ENCODE measurements at places on chromosomes 5 and 9. TPM values are rescaled to one million over a fixed set of nuclear protein-coding genes. Genes with fewer than 3 reads are reported as not detected.

DNA sequence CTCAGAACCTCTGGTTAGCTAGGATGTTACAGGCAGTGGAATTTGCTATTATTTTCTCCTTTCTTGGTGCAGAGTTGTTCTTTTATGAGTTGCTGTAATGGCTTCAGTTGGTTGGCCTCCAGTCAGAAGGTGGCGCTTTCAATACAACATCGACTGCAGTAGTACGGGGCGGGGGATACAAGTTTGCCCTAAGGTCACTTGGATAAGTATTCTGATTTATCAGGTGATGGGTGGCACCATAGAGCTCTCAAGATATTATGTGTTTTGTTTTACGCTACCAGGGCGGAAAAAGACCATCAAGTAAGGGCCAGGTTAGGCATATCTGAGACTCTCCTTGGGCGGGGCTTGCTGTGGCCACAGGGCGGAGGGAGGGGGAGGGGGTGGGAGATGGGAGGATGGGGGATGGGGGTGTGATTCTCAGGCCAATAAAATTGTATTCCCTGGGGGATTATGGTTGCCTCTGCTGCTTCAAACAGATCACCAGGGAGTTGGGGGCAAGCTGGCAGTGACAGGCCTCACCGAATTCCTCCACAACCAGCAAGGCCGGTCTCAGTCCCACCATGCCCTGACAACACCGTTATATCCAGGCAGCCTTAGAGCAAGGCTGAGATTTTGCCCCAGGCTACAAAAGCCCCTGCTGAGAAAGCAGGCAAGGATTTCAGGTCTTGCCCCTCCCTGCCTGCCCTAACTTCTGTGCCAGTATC, 15.9 kb upstream of the RNF38 start:
- DNase-seq = no peak

The GFI1B gene
- 0.91 TPM for polyA plus RNA-seq

DNA sequence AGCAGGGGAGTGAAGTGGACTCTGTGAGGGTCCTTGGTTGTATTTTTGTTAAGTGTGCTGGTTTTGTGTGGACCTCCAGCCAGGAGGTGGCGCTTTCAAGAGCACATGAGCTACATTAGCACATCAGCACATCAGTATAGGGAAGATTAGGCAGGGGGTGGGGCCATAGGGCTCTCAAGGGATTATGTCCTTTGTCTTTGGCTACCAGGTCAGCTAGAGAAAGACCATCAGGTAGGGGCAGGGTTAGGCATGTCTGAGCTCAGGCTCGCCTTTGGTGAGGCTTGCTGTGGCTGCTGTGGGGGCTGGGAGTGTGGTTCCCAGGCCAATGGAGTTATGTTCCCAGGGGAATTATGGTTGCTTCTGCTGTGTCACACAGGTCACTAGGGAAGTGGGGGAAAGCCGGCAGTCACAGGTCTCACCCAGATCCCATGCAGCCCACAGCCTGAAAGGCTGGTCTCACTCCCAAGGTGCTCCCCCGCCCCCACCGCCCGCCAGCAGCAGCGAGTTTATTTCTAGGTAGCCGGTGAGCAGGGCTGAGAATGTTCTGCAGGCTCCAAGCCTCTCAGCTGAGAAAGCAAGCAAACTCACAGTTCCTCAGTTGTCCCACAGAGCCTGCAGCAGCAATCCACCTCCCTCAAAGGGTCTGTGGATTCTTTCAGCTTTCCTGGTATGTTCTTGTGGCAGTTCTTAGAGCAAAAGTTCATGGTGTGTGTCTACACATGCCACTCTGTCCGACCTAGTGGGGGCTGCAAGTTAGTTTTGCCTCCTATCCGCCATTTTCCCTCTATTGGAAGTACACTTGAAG, 13.7 kb downstream of the OR1J1 start:
- no peak for DNase-seq

The RORB gene
- 0.09 TPM for polyA plus RNA-seq

DNA sequence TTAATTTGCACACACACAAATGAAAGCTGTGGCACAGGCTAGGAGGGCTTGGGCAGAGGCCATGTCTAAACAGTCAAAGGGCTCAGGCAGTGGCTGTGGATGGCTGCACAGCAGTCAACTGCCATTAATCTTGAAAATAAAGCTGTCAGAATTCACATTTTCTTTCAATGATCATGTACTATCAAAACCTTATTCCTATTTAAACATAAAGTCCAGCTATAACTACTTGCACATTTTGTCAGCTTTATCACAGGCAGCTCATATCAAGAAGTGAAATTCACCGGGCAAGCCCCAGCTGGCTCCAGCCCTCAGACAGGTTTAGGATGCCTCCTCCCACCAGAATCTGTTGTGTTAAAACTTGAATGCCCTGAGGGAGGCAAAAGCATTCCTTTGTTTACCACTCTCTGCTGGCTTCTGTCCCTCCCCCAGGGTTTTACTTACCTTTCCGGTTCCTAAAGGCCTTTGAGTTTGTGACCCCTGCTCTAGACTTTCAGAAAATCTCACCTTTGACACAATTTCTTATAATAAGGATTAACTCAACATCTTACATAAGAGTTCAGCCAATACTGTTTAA, 54.9 kb upstream of the GRAMD2B start:
- DNase-seq = peak; percentile 61

The ADAMTS13 gene
- polyA plus RNA-seq = 10.5 TPM

The ANKH gene
- polyA plus RNA-seq = 14.8 TPM

DNA sequence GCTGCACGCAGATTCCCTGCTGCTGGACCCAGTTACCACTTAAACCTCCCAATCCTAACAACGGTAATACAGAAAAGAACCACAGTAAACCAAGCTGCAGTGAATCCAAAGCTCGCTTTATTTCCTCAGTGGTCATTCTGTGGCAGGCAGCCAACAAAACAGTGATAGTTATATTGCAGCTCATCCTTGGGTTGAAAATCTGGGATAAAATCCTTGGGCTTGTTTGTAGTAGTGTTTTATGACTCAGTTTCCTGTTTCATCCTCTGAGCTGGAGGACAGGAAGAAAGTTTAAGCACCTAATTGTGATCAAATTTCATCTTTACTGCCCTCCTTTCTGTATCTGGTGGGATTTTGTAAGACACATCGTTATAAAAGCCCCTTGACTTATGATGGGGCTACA, 31.4 kb downstream of the HMGCR start:
- no peak for DNase-seq

GRCh38 chr5:148974642-148975327, 88.1 kb downstream of the SH3TC2 start:
- DNase-seq = no peak

GRCh38 chr5:2901511-2901910, 150.0 kb upstream of the IRX2 start:
- DNase-seq = no peak

DNA sequence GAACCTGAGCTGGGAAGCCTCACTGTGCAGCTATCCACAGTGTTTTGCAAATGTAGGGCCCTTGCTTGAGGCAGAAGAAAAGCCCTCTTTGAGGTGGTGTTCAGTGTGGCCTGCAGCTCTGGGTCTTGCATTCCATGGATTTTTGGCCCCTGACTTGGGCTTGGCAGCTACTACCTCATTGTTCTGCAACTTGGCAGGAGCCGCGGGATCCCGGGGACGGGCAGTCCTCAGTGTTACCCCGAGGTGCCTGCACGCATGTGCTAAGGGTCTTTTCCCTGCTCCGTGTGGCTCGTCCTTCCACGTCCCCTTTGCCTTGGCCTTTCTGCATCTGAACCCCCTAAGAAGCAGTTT, 39.8 kb downstream of the NEK6 start:
- DNase-seq = no peak

- no peak for DNase-seq
Observed at GRCh38 chr9:17137566-17137965, 2.7 kb downstream of the CNTLN start.

- no peak for DNase-seq
Observed at GRCh38 chr9:126709241-126709640, 95.5 kb downstream of the LMX1B start.

- no peak for DNase-seq
Observed at GRCh38 chr5:37799865-37800421, 39.9 kb downstream of the GDNF start.

The SLC22A4 gene
- 9.1 TPM for polyA plus RNA-seq

GRCh38 chr5:140084541-140084940, 29.4 kb upstream of the PURA start:
- DNase-seq = no peak

GRCh38 chr5:125010356-125010755, 263.9 kb upstream of the ZNF608 start:
- no peak for DNase-seq

- DNase-seq = no peak
Observed at GRCh38 chr9:79780559-79780958, 208.8 kb downstream of the TLE4 start.

- no peak for DNase-seq
Observed at GRCh38 chr5:34415559-34416198, 240.4 kb upstream of the RAI14 start.

GRCh38 chr5:172868436-172868923, 34.4 kb downstream of the ERGIC1 start:
- no peak for DNase-seq

DNA sequence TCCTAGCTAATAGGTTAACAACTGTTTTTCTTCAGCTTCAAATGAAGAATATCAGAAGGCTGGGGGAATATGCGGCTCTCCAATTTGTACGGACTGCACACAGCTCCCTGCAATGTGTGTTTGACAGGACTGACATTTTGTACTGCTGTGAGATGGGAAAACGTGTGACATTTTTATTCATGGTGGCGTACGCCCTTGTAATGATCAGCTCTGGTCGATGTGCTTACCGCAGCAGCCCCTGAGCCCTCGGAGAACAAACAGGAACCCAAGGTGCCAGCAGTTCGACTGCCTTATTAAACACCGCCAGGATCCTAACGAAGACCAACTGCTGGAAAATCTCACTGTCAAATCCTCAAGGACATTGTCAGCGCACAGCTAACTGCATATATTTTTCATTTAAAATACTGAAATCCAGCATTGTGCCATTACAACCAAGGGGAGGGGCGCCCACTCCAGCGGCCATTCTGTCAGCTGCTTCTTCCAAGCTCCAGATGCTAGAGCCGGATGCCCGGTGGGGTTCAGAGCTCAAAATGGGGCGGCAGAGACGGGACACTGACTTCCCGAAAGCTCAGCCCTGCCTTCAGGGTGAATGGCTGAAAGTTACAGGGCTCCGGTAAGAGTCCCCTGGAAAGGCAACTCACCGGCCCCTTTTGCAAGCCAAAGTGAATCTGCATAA, 66.8 kb downstream of the CRB2 start:
- no peak for DNase-seq

- DNase-seq = no peak
Observed at GRCh38 chr9:37715991-37716505, 37.6 kb upstream of the TRMT10B start.

- DNase-seq = peak; percentile 2
Observed at GRCh38 chr5:85049020-85049419, 664.3 kb upstream of the EDIL3 start.

DNA sequence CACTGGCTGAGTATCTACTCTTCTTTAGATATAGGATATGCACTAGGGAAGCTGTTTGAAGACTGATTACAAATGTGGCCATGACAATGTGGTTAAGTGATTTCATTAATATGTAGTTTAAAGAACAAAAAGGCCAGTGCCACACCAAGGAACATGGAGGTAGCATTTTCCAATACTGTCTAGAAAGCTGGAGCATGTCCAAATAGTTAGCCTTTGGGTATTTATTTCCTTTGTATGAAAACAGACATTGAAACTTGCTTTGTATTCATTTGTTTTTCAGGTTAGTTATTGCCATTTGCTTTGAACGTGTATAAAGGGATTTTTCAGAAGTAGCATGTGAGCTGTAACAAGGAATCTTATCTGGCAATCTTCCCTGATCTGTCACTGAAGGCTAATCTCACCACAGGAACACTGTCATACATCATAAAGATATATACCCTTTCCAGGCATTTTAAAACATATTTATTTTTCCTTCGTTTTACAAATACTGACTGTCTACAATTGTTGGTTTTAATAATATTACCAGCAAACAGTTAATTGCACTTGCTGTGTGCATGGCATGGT, 93.4 kb downstream of the PLPPR1 start:
- DNase-seq = no peak

DNA sequence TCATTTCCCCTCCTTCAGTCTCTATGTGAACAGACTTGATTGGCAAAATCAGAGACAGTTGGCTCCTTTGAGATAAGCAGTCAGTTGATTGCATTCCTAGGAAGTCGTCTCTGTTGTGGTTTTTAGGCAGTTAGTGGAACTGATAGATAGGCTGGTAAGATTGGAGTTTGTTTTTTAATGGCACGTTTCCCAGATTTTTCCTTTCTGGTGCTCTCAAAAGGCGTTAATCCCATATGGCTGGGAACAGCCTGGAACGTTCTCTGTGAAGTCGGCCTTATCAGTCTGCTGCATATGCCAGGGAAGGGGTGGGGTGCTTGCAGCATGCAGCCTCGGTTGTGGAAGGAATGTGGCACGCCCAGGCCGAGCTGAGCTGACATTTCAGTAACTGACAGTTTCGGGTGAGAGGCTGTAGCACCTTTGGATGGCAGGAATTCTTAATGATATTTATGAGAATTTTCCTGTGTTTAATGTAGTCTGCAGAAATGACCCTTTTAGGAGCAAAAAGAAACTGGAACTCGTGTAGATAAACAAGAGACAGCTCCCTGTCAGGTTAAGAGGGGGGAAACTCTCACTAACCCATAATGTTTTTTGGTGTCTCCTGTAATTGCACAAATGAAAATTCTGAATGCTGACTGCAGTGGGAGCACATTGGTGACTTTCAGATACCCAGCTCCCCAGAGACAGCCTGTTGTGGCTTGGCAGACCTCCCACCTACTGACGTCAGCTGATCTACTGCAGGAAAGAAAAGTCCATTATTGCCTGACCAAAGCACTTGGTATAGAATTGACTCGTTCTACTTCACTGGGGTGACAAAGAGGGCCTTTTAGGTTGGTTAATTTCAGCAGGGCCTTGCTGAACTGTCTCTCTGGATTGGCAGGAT, 6.3 kb downstream of the SPTAN1 start:
- peak; percentile 58 for DNase-seq

The OLFML2A gene
- polyA plus RNA-seq = 27.6 TPM

GRCh38 chr9:85647571-85647970, 94.2 kb downstream of the AGTPBP1 start:
- no peak for DNase-seq

The C5orf52 gene
- polyA plus RNA-seq = not detected

The STPG3 gene
- polyA plus RNA-seq = 2.8 TPM

DNA sequence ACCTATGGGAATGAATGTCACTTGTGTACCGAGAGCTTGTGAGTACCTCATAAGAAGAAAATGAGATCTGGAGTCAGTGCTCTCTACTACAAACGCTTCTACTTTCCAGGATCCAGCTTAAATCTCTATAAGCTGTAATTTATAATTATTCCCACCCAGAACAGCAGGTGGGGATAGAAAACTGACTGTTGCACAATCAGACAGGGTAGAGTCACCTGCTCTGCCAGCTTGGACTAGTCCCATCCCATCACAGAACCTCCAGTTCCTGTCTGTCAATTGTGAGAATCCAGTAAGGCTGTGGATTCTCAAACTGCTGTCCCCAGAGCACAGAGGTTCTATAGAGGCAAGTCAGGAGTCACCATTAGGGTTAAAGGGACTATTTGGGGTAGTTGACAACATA, 2.0 kb downstream of the SPINK7 start:
- DNase-seq = no peak

Measured in renal pelvis (tissue), 12 donors.